Small intestine (tissue), 16 donors: ENCODE measurements at places on chromosomes 16 and 17.

GRCh38 chr17:6105649-6106007, 35.4 kb downstream of the WSCD1 start:
- DNase-seq, result no peak

DNA sequence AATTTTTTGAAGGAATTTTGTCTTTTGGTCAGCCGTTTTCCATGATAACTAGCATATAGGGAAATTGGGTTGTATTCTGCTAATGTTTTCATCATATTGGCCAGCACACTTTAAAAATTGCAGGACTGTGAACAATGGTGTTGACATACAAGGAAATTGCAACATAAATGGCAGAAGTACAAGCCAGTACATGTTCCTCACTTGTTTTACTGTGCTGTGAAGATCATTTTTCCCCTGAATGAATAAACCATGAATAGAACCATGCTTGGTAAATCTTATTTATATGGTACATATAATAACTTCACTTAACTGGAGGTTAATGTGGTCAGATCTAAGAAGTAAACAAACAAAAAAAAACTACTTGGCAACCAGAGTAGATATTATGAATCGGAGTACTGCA, 22.8 kb downstream of the OMG start:
- DNase-seq, result no peak

DNA sequence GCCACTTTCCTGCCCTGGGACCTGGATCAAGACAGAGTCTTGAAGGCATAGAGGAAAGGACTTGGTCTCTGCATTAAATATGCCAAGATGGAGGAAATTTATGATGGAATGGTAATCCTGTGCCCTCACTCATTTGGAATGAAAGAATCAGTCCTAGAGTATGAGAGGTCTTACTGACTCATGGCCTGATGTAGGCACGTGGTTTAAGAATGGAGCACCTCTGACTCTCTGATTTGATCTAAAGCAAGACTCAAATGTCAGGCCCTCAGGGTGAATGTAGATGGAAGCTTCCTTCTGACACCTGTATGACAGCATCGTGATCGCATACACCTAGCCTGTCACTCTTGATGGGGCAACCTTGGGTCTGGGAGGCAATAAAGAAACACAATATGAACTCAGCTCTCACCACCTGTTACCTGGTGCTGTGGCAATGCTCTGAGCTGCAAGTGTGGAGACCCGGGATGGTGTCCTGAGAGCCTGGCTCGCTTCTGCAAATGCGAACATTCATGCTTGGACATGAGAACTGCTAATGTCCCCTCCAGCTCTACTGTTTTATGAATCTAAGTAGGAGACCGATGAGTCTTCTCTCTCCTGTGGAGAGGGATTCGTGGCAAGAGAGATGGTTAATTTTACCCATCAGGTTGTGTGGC, 229.9 kb downstream of the ABCC12 start:
- DNase-seq, result no peak

GRCh38 chr16:84320511-84320910, 25.8 kb downstream of the WFDC1 start:
- no peak for DNase-seq
